ENCODE measurements at places on chromosomes 12 and 14. TPM values are rescaled to one million over a fixed set of nuclear protein-coding genes. Genes with fewer than 3 reads are reported as not detected.

The PAWR gene
- 62.6 TPM for total RNA-seq

The GSC gene
- 2.3 TPM for total RNA-seq

The CISTR gene
- total RNA-seq: not detected

The ZNF410 gene
- total RNA-seq: 70.1 TPM

The TAS2R46 gene
- not detected for total RNA-seq

The NFE2 gene
- not detected for total RNA-seq

The RASSF8 gene
- total RNA-seq: 80.1 TPM

The RTN1 gene
- total RNA-seq: not detected

The CNOT2 gene
- total RNA-seq: 74.3 TPM

The BEST3 gene
- not detected for total RNA-seq

The NEDD1 gene
- total RNA-seq: 62.0 TPM

The PROX2 gene
- total RNA-seq: not detected

The KERA gene
- total RNA-seq: not detected

The PRH2 gene
- total RNA-seq: not detected

The TMEM132C gene
- not detected for total RNA-seq

The CCDC177 gene
- total RNA-seq: not detected

The SOS2 gene
- 13.7 TPM for total RNA-seq

All from GM23248 (cell line).